NCI-H1092 treated with DMSO at 0.1 percent for 48 hours (cell line): ENCODE measurements at places on chromosomes 3 and 15.

- DNase-seq = no peak
Measured at GRCh38 chr3:184868477-184868876, 56.5 kb downstream of the VPS8 start.

GRCh38 chr15:31660816-31661215, 334.2 kb downstream of the KLF13 start:
- no peak for DNase-seq

DNA sequence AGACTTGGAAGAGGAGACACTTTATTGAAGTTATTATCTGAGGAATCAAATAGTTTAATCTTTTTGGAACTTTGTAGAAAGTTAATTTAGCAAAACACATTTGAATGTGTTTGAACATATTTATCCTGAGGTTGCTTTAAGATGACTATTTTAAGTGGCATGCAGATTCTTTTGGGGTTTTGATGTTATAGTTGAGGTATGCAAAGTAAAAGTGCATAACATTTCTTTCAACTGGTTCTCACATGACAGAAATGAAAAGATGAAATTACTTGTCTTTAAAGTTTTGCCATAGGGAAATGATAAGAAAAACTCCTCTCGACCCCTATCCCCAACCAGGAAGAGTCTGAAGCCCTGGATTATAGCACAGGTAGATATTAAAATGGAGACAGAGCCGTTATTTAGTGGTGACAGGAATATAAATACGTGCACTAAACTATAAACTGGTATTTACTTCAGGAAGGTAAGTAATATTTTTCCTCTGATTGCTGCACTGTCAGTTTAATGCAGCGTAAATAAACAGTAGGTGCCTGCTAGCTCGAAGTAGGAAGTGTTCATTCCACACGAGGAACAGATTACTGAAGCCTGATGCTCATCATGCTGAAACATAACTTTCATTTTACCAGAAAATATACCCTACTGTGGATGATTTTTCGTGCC, 15.1 kb upstream of the SATB1 start:
- DNase-seq = no peak

DNA sequence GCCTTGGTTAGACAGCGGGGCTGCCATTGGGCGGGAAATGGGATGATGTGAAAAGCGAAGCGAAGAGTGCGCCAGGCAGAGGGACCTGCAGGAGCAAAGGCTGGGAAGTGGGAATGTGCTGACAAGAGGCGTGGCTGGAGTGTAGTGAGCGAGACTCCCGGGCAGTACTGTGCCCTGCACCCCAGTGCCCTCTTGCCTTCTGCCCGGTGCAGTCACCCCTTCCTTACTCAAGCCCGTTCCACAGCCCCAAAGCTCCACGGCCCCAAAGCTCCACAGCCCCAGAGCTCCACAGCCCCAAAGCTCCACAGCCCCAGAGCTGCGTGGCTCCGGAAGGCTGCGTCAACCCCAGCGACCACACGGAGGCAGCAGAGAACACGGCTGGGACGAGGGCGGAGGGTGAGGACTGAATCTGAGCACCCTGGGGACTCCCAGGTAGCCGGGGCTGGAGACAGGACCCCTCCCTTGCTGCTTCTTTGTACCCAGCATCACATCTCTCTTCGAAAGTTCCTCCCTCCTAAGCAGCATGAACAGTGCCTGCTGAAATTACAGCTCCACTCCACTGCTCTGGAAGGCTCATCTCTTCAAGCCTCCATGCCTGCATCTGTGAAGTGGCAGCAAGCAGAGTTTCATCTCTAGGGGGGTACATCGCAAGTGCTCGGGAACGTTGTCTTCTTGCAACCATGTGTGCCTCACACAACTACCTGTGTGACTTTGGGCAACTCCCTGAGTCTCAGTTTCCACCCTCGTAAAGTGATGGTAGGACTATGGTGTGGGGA, 108.9 kb downstream of the FBLN2 start:
- peak; percentile 30 for DNase-seq

- no peak for DNase-seq
Measured at GRCh38 chr15:62719316-62719715, 323.2 kb upstream of the TPM1 start.

- DNase-seq = no peak
Measured at GRCh38 chr15:50487287-50487686, 59.2 kb downstream of the USP50 start.

- peak; percentile 4 for DNase-seq
Measured at GRCh38 chr3:12143949-12144504, 14.7 kb downstream of the TIMP4 start.

DNA sequence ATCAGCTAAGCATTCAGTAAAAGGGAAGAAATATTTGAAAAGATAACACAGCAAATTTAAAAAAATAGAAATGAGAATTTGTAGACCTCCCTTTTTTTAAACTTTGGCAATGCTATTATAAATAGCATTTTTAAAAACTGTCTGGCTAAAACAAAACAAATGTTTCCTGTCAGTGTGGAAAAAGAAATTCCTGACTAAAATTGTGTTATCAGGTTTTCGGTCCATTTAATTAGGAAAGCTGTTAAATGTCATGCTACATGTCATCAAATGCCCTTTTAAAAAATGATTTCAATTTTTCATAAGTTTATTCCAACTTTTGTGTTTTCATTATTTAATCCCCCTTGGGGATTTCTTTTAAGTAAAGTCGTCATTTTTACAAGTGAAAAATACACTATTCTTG, 29.6 kb downstream of the COL8A1 start:
- DNase-seq = no peak

DNA sequence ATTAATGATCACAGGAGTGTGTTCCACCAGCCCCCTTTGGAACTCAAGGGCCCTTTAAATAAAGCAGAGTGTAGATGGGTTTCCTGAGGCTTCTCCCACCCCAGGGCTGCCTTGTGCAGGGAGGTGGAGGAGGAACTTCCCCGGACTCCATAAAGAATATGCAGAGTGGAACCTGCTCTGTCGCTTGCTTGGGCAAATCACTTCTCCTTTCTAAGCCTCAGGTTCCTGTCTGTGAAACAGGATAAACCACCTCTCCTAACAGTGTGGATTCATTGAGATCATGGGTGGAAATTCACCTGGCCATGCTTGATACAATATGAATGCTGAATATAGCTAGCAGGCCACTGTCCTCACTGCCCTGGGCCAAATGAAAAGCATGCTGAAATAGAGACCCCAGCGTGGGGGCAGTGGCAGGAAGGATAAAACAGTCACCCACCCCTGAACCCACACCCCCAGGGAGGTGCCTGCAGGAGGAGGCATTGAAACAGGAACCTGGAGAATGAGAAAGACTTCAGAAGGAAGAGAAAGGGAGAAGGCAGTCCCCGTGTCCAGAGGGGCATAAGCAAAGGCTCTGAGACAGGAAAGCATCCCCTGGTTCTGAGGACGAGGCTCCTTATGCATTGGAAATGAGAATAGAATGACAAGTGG, 41.1 kb upstream of the CHRNB4 start:
- no peak for DNase-seq

- DNase-seq = no peak
Measured at GRCh38 chr3:167305340-167305890, 74.7 kb downstream of the ZBBX start.

DNA sequence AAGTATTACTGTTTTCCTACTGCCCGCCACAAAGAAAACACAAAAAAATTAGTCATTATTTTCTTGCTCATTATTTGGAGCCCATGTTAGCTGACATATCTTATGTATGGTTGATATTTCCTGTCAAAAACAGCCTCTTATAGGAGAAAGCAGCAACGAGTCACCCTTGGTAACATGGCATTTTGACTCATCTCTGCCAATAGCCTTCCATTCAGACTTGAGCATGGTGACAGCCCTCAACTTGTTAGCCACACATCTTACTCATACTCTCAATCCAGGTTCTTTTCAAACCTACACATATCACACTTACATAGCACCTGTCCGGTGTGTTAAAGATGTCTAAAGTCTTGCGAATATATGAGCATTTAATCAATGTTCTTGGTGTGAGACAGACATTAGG, 109.4 kb upstream of the SAMMSON start:
- no peak for DNase-seq

GRCh38 chr3:55676643-55677042, 189.5 kb upstream of the WNT5A start:
- no peak for DNase-seq

GRCh38 chr15:38563723-38564519, 693 bp downstream of the RASGRP1 start:
- DNase-seq = peak; percentile 0

GRCh38 chr3:104816716-104817115, 550.0 kb upstream of the ALCAM start:
- DNase-seq = no peak

- DNase-seq = no peak
Measured at GRCh38 chr3:17158941-17159682, 274.4 kb downstream of the PLCL2 start.

GRCh38 chr15:82928711-82929110, 23.8 kb downstream of the HOMER2 start:
- no peak for DNase-seq

GRCh38 chr15:70153921-70154717, 56.4 kb upstream of the TLE3 start:
- DNase-seq = no peak

GRCh38 chr3:72102112-72102616, 317.2 kb upstream of the PROK2 start:
- no peak for DNase-seq

DNA sequence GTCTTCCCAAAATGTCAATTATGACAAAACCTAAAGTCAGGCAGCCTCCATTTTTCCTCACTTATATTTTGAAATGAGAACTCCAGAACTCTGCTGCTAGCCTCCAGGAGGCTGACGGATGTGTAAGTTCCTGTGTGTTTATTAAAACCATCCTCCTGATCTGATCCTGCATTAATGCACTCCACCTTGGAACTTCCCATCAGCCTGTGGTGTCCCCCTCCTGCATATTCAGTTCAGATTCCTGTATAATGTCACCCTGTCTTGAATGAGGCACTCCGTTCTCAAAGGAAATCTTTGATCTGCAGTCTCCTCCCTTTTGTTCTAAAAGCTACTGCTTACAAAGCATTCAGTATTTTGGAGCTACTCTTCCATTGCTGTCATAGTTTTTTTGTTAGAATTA, 318.2 kb upstream of the ONECUT1 start:
- DNase-seq = no peak

DNA sequence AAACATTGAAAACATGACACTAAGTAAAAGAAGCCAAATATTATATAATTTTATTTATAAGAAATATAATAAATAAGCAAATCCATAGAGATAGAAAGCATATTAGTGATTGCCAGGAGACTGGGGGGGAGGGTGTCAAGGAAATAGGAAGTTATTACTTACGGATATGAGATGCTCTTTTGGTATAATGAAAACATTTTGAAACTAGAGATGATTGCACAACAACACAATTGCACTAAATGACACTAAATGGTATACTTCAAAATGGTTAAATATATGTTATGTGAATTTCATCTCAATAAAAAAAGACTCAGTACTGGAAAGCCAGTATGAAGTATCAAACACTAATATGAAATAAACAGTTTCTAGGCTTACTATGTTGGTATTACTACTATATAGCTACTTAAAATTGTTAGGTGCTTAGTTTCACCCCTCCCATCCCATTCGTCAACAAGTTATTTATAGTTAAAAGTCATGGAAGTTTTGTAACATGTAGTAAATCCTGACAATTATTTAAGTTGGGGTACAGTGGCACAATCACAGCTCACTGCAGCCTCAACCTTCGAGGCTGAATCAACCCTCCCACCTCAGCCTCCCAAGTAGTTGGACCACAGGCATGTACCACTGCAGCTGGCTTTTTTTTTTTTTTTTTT, 43.7 kb downstream of the STAG1 start:
- DNase-seq = no peak

DNA sequence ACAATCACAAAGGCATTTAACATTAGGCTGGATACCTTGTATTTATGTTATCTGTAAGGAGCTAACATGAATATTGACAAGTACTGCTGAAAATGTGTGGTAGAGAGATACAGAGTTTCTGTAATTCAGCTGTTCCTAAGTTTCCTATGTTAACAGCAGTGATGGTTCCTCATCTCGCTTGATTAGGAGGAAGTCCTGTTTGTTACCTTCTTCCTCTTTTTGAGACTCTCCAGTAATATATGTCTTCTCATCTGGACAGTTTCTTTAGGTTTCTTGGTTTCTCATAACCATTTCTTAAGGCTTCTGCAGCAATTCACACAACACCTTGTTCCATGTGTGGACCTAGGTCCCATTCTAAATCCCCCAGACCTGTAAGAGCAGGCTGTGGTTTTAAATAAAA, 11.4 kb upstream of the PEX5L start:
- no peak for DNase-seq
